ENCODE measurements at places on chromosomes 2 and 18. TPM values are rescaled to one million over a fixed set of nuclear protein-coding genes. Genes with fewer than 3 reads are reported as not detected.
A peak's percentile ranks its signal among the peaks of the same experiment; 100 is the strongest.

The CXCR1 gene
- total RNA-seq: not detected

The SCN3A gene
- 0.33 TPM for total RNA-seq

The COLEC12 gene
- 60.6 TPM for total RNA-seq

The BIRC6 gene
- total RNA-seq: 162 TPM

The CNDP1 gene
- not detected for total RNA-seq

The MYO7B gene
- total RNA-seq: under 0.01 TPM

DNA sequence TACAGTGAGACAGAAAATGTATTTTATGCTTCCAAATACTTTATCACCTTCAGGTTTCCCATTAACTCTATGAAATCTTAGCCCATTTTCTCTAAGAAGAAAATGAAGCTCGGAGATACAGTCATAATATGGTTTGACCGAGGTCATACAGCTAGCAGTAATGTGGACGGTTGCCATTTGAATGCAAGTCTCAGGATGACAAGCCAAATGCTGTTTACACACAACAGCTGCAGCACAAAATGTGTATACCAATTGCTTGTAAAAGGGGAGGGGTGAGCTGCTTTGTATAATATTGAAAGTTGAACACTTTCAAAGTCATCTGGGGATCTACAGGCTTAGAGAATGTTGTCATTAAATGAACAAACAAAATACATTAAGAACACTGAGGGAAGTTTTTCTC lies 93.8 kb upstream of the FSIP2 start:
- DNase-seq: peak; percentile 54

- peak; percentile 80 for DNase-seq
Observed at GRCh38 chr2:120103723-120104467, 91.0 kb downstream of the EPB41L5 start.

- DNase-seq: no peak
Observed at GRCh38 chr2:25743132-25743830, 69.9 kb upstream of the DTNB start.

- no peak for DNase-seq
Observed at GRCh38 chr2:102585847-102586404, 33.4 kb upstream of the SLC9A2 start.

- no peak for DNase-seq
Observed at GRCh38 chr2:102224824-102225739, 38.3 kb downstream of the IL1RL2 start.

DNA sequence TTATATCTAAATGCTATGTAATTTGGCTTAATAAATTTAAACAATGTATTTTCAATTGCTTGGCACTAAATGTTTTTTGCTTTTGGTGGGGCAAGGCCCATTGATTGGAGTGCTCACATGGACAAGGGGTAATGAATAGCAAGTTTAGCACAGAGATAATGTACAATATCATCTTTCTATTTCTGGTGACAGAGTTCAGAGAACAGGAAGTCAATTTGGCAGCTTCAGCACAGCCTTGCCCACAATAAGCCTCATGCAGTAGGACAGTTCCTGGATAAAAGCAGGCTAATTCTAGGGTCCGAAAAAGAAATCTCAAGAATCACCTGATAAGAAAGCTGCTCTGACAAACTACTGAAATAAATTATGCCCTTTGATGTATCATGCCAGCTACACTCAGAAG lies 443.9 kb upstream of the FSHR start:
- no peak for DNase-seq

GRCh38 chr2:224016963-224017362 lies 22.1 kb downstream of the SERPINE2 start:
- no peak for DNase-seq

DNA sequence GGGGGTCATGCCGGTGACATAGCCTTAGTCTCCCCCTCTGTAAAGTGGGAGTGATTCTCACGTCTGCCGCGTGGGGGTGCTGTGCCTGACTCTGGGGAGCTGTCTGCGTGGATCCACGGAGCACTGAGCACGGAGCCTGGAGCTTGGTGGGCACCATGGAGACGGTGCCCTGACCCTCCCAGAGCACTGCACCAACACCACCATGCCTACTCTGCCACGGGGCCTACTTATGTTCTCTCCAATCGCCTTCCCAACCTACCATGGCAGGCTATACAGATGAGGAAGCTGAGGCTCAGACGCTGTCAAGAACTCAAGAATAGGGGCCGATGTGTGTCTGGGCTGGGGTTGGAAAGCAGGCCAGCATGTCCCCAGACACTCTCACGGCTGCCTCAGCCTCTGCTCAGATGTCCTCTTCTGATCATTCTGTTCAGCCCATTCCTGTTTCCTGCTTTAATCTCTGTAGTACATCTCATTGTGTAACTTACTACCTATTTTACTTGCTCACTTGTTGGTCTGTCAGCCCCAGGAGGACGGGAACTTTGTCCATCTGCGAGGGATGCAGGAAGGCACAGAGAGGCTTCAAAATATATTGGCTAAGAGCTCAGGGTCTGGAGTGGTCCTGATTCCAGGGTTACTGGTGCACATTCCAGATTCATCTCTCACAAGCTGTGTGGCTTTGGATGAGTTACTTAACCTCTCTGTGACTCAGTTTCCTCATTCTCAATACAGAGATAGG lies 168.1 kb upstream of the HS6ST1 start:
- no peak for DNase-seq

DNA sequence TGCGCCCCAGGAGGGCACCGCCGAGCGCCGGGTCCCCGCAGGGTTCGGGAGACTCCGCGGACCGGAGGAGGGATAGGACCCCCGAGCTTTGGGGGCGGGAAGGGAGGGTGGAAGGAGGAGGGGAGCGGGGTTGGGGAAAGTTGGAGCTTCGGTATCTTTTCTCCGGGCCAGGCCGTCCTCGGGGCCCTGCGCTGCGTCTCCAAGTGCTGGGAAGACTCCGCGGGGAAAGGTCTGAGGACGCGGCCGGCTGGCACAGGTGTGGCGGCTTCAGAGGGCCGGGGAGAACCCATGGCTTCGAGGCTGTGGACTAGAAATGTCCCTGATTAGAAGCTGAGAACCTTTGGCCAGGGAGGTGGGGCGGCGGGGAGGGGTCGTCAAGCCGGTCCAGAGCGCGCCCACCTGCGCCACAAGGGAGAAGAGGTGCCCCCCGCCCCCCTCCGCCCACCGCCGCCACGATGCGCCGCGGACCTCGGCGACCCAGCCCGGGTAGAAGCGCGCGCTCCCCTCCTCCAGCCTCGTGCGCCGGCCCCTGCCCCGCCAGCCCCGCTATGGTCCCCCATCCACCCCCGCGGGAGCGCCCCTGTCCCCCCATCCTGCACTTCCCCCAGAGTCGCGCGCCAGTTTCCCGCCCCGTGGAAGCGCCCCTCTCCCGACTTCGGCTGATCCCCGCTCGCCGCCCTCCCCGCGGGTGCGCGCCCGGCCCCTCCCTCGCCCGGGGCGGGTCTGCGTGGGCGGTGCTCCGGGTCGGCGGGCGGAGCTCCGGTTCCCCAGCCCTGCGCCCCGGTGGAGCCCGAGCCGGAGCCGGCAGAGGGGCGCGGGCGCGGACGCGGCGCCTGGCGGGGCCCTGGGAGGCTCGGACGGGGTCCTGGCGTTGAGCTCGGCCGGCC lies at the start of gene SNTG2:
Gene SNTG2, plus strand, starts transcription at position 770 of the 887 bp plus-strand sequence. CDS start 148 bp downstream, outside the sequence.
- DNase-seq: no peak

DNA sequence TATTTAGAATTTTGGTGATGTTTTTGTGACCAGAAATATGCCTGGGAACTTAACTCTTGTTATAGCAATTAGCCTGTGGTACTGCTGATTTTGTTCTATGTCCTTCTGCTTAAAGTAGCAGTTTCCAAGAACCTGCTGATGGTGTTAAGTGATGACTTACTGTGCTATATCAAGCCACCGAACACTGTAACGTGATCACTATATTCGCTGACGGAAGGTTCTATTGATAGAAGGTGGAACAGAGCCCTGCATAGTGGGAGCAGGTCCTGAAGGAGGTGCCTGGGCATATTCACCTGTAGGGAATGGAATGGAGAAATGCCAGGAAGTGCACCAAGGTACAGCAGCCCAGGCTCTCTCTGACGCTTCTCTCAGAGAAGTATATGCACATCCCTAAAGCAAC lies 76.8 kb downstream of the UXS1 start:
- DNase-seq: no peak

DNA sequence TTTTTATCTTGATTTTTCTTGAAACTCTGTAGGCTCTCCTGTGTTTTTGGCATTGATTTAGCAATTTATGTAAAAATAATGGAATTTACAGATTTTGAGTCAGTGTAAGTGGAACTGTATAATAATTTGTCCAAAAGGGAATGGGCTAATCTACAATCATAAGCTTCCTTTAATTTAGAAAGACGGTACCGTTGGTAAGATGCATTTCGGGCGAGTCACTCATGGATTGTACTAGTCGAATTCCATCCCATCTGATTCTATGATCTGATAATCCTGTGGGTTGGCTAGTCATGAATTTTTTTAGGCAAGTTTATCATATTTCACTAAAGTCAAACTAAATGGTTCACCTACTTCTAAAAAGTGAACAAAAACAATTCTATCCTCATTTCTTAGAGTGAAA lies 133.4 kb downstream of the ZNF407 start:
- peak; percentile 47 for DNase-seq

GRCh38 chr2:99878581-99879350 lies 263.6 kb downstream of the AFF3 start:
- peak; percentile 75 for DNase-seq

- no peak for DNase-seq
Observed at GRCh38 chr18:79778291-79778791, 19.4 kb upstream of the KCNG2 start.

GRCh38 chr2:8650256-8650655 lies 31.6 kb upstream of the ID2 start:
- DNase-seq: no peak

DNA sequence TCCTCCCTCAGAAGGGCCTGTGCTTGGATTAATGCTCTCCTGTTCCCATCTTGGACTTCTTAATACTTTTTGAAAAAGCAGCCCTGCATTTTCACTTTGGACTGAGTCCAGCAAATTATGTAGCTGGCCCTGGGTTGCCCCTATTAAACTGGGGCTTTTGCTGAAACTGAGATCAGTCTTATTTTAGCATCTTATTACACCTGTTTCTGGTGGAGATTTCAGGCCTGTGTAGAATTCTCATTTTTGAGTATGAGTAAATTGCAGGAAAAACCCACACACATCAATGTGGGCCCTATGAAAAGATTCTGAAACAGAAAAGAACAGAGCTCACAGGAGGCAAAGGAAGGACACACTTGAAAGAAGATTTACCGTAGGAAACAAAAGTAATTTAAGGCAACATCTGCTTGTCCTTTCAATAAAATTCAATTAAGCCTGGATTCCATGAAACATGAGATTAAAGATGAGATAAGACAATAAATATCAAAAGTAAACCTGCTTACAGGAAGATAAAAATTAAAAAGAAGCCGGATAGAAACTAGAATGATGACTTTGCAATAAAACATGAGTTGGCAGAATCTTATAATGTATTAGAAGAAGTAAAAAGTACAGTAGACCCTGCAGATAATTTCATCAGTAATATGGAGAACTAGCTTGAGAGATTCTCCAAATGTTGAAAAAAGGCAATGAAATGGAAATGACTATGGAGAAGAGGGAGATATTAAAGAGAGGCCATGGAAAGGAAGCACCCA lies 90.7 kb upstream of the GCFC2 start:
- DNase-seq: no peak

DNA sequence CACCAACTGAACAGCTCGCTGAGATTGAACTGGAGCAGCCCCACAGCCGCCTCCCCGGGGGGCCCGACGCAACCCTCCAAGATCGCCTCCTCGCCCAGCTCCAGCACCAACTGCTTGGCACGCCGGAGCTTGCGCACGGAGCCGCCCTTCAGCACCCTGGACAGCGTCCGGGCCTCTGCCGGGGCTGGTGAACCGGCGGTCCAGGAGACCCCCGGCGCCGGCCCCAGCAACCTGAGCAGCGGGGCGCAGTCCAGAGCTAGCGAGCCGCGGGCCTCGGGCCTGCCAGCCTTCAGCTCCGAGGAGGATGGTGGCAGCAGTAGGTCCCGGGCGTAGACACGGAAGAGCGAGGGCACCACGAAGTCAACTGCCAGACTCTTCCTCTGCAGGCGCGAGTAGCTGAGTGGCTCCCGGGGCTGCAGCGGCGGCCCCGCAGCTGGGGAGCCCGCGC lies 1.2 kb downstream of the ALK start:
- DNase-seq: peak; percentile 60

DNA sequence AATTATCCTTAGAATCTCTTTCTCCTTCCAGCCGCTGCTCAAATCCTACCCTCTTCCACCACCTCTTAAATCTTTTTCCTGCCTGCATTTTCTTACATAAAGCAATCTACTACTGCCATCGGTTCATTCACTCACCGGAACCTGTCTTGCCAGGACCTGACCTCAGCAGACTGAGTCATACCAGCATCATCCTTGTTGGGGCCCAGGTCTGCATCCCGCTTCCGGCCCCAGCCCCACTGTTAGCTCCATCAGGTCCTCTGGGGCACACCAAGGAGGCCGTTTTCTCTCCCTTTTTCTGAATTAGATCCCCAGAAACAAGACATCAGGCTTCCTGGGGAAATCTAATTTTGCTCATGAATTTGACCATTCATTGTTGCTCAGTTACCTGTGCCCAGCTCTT lies 42.7 kb upstream of the TGFA start:
- peak; percentile 84 for DNase-seq

- DNase-seq: no peak
Observed at GRCh38 chr18:29838556-29838955, 1204.0 kb downstream of the DSC3 start.

DNA sequence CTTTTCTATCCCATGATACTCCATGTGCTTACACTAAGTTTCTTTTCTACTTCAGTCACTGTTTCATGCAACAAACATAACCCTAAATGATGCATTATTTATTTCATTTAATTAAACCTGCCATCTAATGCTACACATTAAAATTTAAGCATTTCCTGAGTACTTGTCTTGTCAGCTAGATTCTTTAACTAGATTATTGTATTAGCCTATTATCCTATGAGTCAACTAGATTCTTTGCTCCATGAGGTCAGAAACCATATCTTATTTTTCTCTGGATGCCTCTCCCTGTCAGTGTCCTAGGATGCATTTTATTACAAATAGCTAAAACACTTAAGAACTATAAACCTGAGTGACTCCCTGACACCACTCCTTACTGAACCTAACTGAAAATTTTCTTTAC lies 652.4 kb downstream of the SLC4A3 start:
- no peak for DNase-seq

DNA sequence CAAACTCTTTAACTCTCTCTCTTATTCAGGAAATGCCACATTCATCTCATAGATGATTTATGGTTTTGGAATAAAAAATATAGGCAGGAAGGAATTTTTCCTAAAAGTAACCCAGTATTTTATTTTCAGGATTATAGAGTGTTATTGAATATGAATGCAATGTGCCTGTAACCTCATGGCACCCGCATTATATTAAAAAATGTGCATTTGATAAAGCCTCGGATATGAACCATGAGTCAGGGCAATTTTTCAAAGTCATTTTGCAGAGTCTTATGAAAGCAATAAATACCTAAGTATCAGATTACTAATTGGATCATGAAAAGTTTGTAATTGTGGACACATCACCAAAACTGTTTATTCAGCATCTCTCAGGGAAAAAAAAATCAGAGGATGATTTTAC lies 573.8 kb downstream of the TSN start:
- DNase-seq: no peak

GRCh38 chr2:117631152-117631945 lies 183.1 kb upstream of the DDX18 start:
- no peak for DNase-seq

- peak; percentile 85 for DNase-seq
Observed at GRCh38 chr2:142037066-142037465, 93.8 kb downstream of the LRP1B start.

- DNase-seq: no peak
Observed at GRCh38 chr18:74534981-74535649, 815 bp downstream of the CNDP1 start.
